Osteocyte (in vitro differentiated cells): ENCODE measurements at places on chromosomes 6 and 20. TPM values are rescaled to one million over a fixed set of nuclear protein-coding genes. Genes with fewer than 3 reads are reported as not detected.

Gene CENPB
- total RNA-seq: 87.7 and 92.2 TPM in 2 replicates

Gene OR2H2
- total RNA-seq: not detected in 2 replicates

Gene GSTA3
- total RNA-seq: not detected in 2 replicates

Gene SOBP
- 6.1 and 7.4 TPM in 2 replicates for total RNA-seq

Gene GATA5
- total RNA-seq: not detected in 2 replicates

Gene PERP
- 26.0 and 26.6 TPM in 2 replicates for total RNA-seq
